CD4-positive, alpha-beta memory T cell (primary cell): ENCODE measurements at places on chromosomes 1 and 21. TPM values are rescaled to one million over a fixed set of nuclear protein-coding genes. Genes with fewer than 3 reads are reported as not detected.

DNA sequence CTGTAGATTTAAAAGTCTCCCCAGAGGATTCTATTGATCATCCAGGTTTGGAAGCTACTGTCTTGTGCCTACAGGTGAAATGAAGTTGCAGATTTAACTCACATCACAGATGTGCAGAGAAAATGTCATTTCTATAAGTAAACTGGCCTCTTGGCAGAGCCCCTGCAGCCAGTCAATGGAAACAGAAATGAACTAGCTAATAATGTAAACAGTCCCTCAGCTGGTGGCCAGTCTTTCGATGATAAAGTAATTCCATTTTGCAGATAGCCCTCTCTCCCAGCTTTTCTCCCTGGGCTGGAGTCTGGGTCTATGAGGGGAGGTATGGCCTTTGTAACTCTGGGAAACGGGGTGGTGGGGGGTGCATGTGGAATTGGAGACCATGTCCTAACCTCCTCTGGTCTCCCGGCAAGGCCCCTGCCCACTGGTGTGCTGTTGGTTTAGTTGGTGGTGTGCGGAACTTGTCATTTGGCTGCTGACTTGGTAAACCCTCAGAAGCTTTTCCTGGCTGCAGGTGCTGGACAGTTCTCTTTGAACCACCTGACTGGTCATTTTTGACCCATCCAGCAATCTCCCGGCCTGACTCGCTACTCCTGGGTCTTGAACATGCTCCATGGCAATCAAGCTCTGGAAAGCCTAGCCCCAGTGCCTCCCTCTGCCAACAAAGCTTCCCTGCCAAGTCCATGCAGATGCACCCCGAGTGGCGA is 14.9 kb downstream of the TBX19 start:
- H3K27ac ChIP-seq = no peak overlapping the region
- H3K27me3 ChIP-seq = no peaks in the 10 kb centered on the region
- H3K4me1 ChIP-seq = no peaks in the 10 kb centered on the region
- no peak overlapping the region for H3K4me3 ChIP-seq
- DNase-seq = no peak

DNA sequence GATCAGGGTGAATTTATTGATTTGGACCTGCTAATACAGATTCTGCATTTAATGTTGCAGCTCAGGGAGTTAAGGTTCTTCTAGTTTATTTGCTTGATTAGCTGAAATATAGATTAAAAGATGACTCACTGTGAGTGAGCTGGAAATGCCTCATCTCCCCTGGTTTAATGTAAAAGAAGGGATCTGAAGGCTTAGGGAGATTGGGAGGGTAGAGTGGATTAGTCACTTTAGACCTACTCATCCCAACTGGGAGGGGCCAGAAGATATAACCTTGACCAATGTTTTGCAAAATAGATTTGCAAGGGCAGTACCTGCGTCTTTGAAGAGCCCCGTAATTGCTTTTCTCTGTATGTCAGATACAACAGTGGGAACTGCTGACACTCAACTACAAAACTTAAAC is 922.8 kb upstream of the ADGRL4 start:
- no peak overlapping the region for H3K27ac ChIP-seq
- no peaks in the 10 kb centered on the region for H3K4me1 ChIP-seq
- no peaks in the 10 kb centered on the region for H3K36me3 ChIP-seq
- no peak for DNase-seq
- no peak overlapping the region for H3K4me3 ChIP-seq
- H3K27me3 ChIP-seq = no peaks in the 10 kb centered on the region

GRCh38 chr1:54081306-54082270 is 28.2 kb downstream of the TCEANC2 start:
- H3K27ac ChIP-seq = no peak overlapping the region
- H3K36me3 ChIP-seq = no peaks in the 10 kb centered on the region
- H3K4me1 ChIP-seq = no peaks in the 10 kb centered on the region
- no peak overlapping the region for H3K4me3 ChIP-seq
- peak; percentile 45 for DNase-seq

DNA sequence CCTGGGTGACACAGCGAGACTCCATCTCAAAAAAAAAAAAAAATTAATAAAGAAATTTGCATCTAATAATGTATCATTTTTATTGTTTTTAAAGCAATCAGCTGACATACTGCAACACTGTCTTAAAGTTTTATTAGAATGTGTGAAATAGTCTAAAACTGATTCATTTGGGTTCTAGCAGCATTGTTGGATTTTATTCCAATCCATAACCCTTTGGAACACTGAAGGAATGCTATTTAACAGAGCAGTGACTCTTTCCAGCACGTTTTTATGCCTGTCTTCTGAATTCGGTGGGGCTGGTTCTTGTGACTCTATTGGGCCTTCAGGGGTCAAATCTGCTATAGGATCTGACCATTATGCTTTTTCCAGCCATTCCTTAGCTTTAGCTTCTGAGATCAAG is 18.2 kb upstream of the FMO4 start:
- no peak overlapping the region for H3K4me3 ChIP-seq
- no peaks in the 10 kb centered on the region for H3K4me1 ChIP-seq
- DNase-seq = no peak
- H3K36me3 ChIP-seq = no peaks in the 10 kb centered on the region
- no peak overlapping the region for H3K27ac ChIP-seq
- no peaks in the 10 kb centered on the region for H3K27me3 ChIP-seq

DNA sequence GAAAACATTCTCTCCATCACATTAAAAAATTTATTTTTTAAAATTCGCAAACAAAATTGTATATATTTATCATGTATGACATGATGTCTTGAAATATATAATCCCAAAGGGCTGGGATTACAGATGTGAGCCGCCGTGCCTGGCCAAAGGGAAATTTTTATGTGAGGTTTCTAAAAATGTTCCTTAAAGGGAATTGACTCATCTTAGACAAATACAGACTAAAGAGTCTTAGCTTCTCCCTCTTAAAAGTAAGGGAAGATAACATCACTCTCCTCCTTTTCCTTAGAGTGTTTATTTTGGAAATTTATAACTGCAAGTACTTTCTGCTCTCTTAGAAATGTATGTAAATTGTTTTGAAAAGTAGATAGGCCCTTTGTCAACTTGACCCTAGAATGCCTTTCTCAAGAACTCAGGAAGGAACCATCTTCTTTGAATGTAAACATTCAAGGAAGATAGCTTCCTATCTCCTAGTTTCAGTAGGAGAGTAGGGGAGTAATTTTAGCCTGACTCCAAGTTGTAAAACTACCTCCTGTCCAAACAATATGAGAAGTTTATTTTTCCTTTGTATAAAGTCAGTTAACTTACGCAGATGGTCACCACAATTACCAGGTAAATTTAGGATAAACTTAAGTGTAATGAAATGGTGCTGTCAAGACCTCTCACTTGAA is 59.5 kb downstream of the C21orf91 start:
- no peak overlapping the region for H3K27ac ChIP-seq
- no peak overlapping the region for H3K4me3 ChIP-seq
- H3K27me3 ChIP-seq = no peaks in the 10 kb centered on the region
- no peaks in the 10 kb centered on the region for H3K36me3 ChIP-seq

GRCh38 chr1:214473387-214473786 is 78.0 kb downstream of the PTPN14 start:
- no peaks in the 10 kb centered on the region for H3K36me3 ChIP-seq
- no peak overlapping the region for H3K4me3 ChIP-seq
- H3K4me1 ChIP-seq = no peaks in the 10 kb centered on the region
- no peak overlapping the region for H3K27ac ChIP-seq

- no peak overlapping the region for H3K4me3 ChIP-seq
- DNase-seq = no peak
- no peaks in the 10 kb centered on the region for H3K4me1 ChIP-seq
- H3K27ac ChIP-seq = no peak overlapping the region
- H3K36me3 ChIP-seq = no peaks in the 10 kb centered on the region
These were observed 159.9 kb downstream of the LYPLAL1 start for GRCh38 chr1:219333626-219334025.

DNA sequence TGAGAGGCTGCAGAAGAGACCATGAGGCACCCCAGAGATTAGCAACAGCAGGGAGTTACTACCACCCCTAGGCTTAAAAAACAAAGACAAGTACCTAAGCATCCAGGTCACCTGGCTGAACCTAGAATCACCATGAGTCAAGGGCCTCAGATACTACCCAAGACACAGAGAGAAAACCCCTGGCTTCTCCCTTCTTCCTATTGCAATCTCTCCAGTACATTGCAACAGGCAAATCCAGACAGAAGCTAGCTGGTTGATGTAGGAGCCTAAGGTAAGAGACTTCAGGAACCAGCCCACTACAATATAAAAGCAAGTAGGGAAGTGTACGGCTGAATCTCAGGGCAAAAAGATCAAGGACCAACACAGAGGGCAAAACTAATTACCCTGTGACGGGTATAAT is 367.2 kb downstream of the PLPP3 start:
- H3K27ac ChIP-seq = no peak overlapping the region
- H3K36me3 ChIP-seq = no peaks in the 10 kb centered on the region
- no peaks in the 10 kb centered on the region for H3K4me1 ChIP-seq
- no peaks in the 10 kb centered on the region for H3K27me3 ChIP-seq
- no peak for DNase-seq

- no peaks in the 10 kb centered on the region for H3K36me3 ChIP-seq
- DNase-seq = peak; percentile 24
- peaks cover 26% of the 10 kb centered on the region for H3K4me1 ChIP-seq
- no peak overlapping the region for H3K4me3 ChIP-seq
- no peaks in the 10 kb centered on the region for H3K27me3 ChIP-seq
These were observed 59.1 kb downstream of the SLC19A1 start for GRCh38 chr21:45482899-45483821.

DNA sequence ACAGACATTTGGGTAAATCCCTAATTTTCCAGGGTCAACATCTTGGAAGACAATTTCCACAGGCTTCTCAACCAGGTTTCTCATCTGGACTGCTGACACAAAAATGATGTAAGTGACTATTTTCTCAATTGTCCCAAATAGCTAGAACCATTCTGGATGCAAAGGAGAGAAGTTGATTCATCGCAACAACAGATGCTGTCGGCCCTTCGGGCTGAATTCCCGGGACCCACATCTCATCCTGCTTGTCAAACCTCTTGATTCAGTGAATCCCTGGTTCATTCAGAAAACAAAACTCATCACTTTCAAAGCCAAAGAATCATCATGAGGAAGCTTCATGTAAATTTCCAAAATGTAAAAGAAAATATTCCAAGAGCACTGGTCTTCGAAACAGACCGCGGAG is 251.8 kb downstream of the NPHP4 start:
- H3K4me1 ChIP-seq = peaks cover 14% of the 10 kb centered on the region
- no peak for DNase-seq
- no peak overlapping the region for H3K4me3 ChIP-seq
- no peaks in the 10 kb centered on the region for H3K36me3 ChIP-seq
- no peak overlapping the region for H3K27ac ChIP-seq

DNA sequence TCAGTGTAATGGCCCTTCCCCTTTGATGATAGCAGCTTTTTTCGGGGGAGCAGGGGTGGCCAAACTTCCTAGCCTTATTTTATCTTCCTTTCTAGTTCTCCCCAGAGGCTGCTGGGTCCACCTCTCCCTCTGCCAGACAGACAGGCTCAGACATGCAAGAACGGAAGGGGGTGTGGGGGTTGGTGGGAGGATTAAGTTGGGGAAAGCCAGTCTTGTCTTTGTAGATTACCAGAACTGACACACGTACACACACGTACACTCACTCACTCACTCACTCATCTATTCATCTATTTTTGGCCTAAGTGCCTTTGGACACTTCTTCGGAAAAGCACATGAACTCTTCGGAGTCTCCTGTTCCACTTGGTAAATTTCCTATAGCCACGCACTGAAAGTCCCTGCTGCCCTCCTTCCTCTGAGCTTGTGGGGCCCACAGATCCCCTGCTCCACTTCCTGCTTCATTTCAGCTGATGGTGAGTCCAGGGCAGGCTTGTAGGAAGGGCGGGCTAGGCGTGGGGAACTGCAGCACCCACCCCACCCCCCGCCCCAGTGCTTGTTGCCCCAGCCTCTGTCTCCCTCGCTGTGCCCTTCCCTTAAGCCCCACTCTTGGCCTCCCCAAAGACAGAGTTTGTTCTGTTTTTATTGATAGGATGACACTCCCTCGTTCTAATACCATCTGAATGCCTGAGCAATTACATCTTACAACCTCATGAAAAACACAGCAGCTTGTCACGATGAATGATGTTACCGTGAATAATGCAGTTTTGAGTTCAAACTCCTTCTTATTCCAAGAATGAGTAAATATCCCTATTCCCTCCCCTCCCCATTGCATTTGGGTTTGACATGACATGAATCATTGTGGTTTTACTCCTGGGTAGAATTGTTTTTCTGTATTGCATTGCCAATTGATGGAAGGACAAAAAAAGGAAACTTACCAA is 60.7 kb upstream of the ATP5PO start:
- no peaks in the 10 kb centered on the region for H3K36me3 ChIP-seq
- H3K27ac ChIP-seq = peak overlapping the region; percentile 58
- H3K4me1 ChIP-seq = peaks cover 33% of the 10 kb centered on the region
- H3K4me3 ChIP-seq = peak overlapping the region; percentile 7

DNA sequence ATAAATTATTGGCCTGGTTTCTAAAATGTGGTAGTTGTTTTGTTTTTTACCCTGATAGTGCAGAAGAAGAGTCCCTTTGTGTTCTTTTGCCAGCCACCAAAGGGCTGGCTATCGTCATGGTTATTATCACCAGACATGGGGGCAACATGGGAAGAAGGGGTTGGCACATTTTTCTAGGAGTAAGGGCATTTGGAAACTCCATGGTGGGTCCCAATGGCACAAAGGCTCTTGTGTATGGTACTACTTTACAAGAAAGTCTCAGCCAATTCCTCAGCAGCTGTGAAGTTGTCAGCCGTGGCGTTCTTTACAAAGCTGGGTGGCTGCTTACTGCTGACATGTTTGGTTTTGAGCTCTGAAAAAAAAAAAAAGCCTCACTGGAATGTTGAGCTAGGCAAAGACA is 330.4 kb upstream of the ESRRG start:
- H3K36me3 ChIP-seq = no peaks in the 10 kb centered on the region
- H3K4me3 ChIP-seq = no peak overlapping the region
- H3K4me1 ChIP-seq = no peaks in the 10 kb centered on the region
- no peaks in the 10 kb centered on the region for H3K27me3 ChIP-seq

DNA sequence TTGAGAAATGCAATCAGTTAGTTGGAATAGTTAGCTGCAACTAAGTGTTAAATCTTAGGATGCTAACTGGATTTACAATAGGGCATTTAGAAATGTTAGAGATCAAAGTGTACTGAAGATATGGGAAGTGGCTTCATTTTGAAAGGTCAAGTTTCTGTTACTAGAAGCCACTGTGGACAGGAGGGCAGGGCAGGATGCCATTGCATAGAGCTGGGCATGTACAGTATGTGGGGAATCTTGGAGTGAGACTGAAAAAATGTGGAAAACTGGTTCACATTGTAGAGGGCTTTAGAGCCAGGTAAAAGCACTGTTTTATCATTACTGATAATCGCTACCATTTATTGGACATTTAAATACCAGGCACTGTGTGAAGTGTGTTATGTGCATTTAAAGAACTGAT is 31.0 kb downstream of the ARID1A start:
- H3K27ac ChIP-seq = no peak overlapping the region
- no peak for DNase-seq
- H3K4me1 ChIP-seq = peaks cover 75% of the 10 kb centered on the region
- no peak overlapping the region for H3K4me3 ChIP-seq
- no peaks in the 10 kb centered on the region for H3K27me3 ChIP-seq

KPRP gene
- not detected for total RNA-seq

WNT4 gene
- total RNA-seq = not detected

PDE9A gene
- total RNA-seq = 6.9 TPM
